ENCODE measurements at places on chromosomes 3 and 15. TPM values are rescaled to one million over a fixed set of nuclear protein-coding genes. Genes with fewer than 3 reads are reported as not detected.

The LMAN1L gene
- not detected for total RNA-seq

The SLC6A11 gene
- total RNA-seq = 0.03 TPM

The C3orf22 gene
- total RNA-seq = not detected

The CHRNA5 gene
- total RNA-seq = 36.4 TPM

The FAM81A gene
- total RNA-seq = 14.6 TPM
